Stimulated activated naive CD8-positive, alpha-beta T cell treated with anti-CD3 and anti-CD28 coated beads, Interleukin-15, Interleukin-2, amounts not matched to agents 100 U/mL and 50 U/mL, for 24 hours (primary cell): ENCODE measurements at places on chromosomes 12 and 14.

DNA sequence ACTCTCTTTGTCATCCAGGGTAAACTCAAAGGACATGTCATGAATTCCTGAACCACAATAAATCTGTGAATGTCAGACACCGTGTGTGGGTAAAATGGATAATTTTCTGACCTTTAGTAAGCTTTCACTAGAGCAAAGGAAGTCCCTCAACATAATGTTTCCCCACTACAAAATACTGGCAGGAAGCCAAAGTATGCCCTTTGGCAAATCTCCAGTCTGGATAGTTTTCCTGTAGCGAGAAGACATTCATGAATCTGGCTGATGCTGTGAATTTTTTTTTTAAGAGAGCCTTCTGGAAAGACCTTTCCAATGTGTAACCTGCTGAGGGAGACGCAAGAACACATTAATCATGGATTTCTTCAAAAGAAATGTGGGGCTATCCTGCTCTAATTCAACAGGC is 389.6 kb upstream of the DDHD1 start:
- DNase-seq, result no peak

- DNase-seq, result no peak
Measured at GRCh38 chr14:92368001-92368400, 45.0 kb downstream of the SLC24A4 start.

- peak; percentile 8 for DNase-seq
Measured at GRCh38 chr14:33475623-33476022, 475.3 kb downstream of the EGLN3 start.

DNA sequence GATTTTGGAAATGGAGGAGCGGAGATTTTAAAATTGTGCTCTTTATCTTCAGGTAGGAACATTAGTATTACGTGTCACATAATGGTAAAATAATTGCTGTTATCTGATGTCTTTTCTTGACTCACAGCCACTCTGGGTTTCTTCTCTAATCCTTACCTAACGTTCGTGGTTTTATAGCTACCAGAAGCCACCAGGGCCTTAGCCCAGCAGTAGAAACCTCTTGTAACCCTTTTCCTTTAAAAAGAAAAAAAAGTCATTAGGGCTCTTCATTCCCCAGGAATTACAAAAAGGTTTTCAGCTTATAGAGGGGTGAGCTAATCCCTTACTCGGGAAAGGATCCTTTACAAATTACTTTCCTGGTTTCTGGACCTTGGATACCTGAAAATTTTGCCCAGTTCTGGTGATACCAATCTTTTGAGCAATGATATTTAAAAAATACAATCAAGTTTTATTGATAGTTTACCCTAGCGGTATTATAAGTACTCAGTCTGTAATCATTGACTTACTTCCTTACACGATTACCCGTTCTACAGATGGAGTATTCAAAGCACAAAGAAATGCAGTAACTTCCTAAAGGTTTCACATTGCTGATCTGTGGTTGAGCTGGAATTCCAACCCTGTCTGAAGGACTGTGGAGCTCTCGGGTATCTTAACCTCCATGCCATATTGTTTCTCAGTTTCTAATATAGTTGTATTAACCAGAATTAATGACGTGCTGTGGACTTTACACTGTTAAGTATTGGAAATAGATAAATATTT is 1.6 kb downstream of the GABARAPL1 start:
- no peak for DNase-seq

DNA sequence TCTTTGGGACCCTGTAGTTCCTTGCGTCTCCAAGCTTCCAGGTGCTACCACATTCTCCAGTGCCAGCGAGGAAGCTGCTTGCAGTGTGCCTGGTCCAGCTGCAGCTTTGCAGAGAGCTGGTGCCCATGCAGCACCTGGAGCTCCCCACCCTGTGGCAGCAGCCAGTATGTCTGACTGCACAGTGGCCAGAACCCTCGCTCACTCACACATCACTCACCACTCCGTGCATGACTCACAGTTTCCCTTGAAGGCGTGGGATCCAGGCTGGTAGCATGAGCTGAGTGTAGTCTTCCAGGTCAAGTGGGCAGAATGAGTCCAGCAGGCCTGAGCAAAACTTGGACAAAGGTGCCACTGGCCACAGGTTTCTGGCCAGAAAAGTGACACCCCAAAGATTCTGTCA is 33.6 kb downstream of the SDR9C7 start:
- no peak for DNase-seq

DNA sequence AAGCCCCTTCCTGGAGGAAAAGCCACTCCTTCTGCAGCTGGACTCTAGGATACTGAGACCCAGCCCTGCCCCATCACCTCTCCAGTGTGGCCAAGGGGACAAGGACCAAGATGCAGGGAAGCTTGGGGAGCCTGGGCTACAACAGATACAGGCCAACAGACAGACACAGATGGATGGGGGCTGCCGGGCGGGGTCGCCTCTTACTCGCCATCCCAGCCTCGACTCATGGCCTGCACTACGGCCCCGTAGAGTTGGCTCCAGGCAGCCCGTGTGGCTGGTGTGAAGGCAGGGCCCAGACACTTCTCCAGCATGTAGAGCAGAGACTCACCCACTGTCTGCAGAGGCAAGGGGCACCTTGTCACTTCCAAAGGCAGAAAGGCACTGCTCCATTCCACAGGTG is 4.7 kb downstream of the NGB start:
- no peak for DNase-seq

- no peak for DNase-seq
Measured at GRCh38 chr12:65838330-65838976, 14.2 kb downstream of the HMGA2 start.

- DNase-seq, result peak; percentile 87
Measured at GRCh38 chr12:94100990-94101737, 47.2 kb upstream of the PLXNC1 start.

GRCh38 chr12:113267621-113268020 is 46.4 kb downstream of the TPCN1 start:
- no peak for DNase-seq

GRCh38 chr14:61323970-61324369 is 2.6 kb downstream of the PRKCH start:
- DNase-seq, result no peak

- no peak for DNase-seq
Measured at GRCh38 chr12:53782093-53782703, 30.4 kb upstream of the CISTR start.

DNA sequence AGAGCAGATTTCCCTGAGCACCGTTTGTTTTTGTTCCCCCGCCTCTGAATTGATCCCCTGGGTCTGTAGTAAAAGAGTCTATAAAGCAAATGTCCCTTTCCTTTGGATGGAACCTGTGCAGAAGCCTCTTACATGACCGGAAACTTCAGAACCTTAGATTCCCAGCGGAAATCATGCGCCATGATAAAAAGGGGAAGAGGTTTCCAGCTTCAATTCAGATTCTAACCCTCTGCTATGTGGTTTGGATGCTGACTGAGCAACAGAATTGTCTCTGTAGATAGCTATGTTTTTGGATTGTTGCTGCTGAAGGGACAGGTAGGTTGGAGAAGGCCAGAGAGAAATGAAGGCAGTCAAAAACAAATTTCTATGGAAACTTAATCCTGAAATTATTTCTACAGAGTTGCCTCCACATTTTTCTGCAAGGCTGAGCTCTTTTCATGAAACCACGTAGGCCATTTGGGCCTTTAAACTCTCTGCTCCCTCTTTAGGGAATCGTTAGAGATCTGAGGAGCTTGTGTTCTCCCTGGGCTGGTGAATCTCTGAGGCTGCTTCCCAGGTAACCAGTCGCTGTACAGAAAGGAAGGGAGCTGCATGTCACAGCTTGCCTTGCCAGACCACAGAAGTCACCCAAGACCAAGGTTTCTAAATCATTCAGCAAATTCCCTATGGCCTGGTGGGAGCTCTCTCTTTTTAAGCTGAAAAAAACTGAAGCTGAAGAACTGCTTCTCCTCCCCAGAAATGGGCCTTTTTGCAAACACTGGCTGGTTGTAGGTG is 28.7 kb upstream of the OR10P1 start:
- DNase-seq, result no peak

DNA sequence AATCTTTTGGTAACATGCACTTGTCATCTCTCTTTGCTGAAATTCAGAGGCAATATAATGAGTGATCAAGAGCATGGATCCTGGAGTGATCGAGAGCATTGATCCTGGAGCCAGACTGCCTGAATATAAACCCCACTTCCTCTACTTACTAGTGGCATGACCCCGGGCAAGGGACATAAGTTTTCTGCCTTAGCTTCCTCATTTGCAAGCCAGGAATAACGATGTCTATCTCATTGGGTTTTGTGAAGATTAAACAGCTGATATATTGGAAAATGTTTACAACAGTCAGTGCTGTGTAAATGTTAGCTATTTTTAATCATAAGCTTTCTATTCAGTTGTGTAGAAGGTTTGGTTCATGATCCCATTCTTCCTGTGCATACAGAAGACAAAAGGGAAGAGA is 2.4 kb upstream of the CSRNP2 start:
- no peak for DNase-seq

- DNase-seq, result no peak
Measured at GRCh38 chr12:90940872-90941499, 14.0 kb downstream of the CCER1 start.

- no peak for DNase-seq
Measured at GRCh38 chr12:19402743-19403431, 36.4 kb upstream of the AEBP2 start.

DNA sequence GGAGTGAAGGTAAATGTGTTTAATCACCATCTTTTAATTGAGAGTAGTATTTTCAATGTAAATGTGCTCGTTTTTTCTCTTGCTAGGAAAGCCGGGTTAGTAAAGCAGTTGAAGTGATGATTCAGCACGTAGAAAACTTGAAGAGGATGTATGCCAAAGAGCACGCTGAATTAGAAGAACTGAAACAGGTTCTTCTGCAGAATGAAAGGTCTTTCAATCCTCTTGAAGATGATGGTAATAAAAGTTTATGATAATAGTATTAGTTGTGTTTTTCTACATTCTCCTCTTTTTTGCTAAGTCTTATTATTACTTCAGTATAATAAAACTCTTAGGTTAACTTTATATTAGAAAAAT is 93.9 kb downstream of the DNAI7 start:
- no peak for DNase-seq

DNA sequence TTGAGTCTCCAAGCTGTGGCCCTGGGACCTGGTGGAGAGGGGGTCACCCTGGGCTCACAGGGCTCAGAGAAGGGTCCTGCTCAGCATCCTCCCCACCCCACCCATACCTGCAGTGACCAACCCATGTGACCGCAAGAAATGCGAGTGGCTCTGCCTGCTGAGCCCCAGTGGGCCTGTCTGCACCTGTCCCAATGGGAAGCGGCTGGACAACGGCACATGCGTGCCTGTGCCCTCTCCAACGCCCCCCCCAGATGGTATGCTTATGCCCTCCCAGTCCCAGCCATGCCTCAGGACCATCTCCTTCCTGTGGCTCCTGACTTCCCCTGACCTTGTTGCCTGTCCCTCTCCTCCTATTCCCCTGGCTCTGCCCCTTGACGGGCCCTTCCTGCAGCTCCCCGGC is 6.7 kb upstream of the NXPH4 start:
- no peak for DNase-seq

GRCh38 chr12:38610808-38611350 is 294.3 kb downstream of the ALG10B start:
- DNase-seq, result no peak

DNA sequence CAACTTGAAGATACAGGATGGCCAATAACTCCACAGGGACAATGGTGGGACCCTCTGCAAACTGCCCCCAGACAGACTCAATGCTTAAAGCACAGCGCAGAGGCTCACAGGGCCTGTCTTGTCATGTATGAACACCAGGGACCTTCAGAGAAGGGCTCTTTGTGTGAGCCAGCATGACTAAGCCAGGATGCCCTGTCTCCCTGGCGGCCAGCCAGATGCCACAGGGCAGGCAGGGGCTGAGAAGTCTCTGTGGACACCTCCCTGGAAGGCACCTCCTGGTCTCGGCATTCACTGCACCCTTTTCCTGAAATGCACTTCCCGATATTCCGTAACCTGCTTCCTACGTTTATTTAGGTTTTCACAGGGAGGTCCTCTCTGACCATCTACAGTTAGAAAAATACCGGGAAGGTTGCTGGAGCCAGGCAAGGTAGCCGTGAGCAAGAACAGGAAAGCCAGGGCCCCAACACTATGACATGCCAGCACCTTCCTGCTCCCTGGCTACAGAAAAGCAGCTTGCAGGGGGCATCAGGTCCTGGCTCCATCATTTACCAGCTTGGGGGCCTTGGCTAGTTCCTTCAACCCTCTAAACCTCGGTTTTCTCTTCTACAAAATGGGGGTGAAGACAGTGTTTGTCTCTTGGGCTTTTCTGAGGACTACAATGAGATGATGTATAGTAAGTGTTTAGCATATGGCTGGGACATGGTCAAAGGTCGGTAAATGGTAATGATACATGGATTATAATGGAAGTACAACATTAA is 65.0 kb downstream of the PITPNM2 start:
- peak; percentile 33 for DNase-seq

DNA sequence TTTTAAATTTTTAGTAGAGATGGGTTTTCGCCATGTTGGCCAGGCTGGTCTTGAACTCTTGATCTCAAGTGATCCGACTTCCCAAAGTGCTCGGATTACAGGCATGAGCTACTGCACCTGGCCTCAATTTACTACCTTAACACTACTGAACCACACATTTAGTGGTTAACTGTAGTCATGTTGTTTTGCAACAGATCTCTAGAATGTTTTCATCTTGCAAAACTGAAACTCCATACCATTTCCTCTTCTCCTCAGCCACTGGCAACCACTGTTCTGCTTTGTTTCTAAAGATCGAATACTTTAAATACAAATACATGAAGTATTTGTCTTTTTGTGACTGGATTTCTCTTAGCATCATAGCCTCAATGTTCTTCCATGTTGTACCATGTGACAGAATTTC is 15.4 kb upstream of the SMCO2 start:
- DNase-seq, result no peak

GRCh38 chr12:121483949-121484348 is 84.0 kb downstream of the RNF34 start:
- no peak for DNase-seq

- peak; percentile 34 for DNase-seq
Measured at GRCh38 chr12:9707356-9707755, 25.5 kb downstream of the CLECL1 start.

DNA sequence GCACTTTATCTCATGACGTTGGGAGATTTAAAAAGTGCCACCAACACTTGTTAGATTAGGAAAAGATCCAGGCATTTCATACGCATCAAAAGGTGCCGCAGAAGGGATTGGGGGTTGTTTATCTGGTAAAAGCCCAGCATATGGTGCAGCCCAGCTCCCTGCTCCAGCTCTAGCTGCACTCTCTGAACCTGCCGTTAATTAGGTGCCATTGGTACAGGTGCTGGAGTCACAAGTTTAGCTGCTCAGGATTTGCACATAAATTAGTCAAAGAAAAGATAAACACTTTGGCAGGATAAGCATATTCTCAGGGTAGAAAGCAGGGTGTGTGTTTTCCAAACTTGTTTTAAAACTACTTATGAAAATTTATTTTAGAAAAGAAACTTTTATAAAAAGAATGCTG is 932.6 kb upstream of the TMEM132C start:
- no peak for DNase-seq

GRCh38 chr12:107032266-107032665 is 45.3 kb upstream of the MTERF2 start:
- DNase-seq, result no peak

DNA sequence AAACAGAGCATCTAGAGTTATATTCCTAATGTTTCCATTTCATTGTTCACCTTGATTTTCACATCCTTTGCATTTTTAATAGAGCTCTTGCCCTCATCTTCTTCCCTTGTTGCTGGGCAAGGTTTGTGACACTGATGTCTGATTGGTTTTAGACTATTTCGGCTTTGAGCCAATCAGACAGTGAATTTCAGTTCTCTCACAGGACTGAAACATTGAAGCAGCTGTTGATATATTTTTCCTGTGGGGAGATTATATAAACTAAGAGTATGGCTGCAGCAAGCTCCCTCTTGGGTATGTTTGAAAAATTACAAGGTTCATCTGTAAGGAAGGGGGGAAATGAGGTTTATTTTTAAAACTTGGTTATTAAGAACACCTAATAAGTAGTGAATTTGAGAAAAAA is 51.2 kb downstream of the ATF7IP start:
- DNase-seq, result no peak
